Fibroblast of gingiva (primary cell): ENCODE measurements at places on chromosomes 11 and 22.

- DNase-seq: peak; percentile 39
These were observed 10.3 kb downstream of the CD81 start for GRCh38 chr11:2387266-2387987.

DNA sequence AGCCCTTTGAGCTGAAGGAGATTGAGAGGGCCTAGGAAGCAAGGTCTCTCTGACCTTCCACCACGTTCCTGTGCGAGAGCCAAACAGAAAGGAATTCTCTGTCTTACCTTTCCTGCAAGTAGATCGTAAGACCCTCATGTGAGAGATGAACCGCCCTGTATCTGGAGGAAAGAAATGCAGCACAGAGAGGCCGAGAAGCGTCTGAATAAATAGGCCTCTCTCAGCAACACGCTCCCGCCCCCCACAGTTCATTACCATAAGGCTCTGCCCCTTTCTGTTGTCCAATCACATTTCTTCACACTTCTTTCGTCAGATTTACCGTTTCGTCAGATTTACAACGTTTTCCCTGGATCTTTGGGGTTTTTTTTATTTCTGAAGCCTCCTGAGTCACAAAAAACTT lies 90.3 kb downstream of the BLID start:
- DNase-seq: peak; percentile 39

- DNase-seq: peak; percentile 93
These were observed at the start of the genes NLRP14 and ZNF214 for GRCh38 chr11:7020183-7020917. Gene NLRP14 (plus strand): TSS chr11:7020479. CDS start chr11:7038587, 18,108 bp downstream. Gene ZNF214 (minus strand): TSS chr11:7020346. CDS start chr11:7002835, 17,511 bp downstream.

- DNase-seq: no peak
These were observed 4.2 kb downstream of the SHANK2 start for GRCh38 chr11:71248251-71248570.

DNA sequence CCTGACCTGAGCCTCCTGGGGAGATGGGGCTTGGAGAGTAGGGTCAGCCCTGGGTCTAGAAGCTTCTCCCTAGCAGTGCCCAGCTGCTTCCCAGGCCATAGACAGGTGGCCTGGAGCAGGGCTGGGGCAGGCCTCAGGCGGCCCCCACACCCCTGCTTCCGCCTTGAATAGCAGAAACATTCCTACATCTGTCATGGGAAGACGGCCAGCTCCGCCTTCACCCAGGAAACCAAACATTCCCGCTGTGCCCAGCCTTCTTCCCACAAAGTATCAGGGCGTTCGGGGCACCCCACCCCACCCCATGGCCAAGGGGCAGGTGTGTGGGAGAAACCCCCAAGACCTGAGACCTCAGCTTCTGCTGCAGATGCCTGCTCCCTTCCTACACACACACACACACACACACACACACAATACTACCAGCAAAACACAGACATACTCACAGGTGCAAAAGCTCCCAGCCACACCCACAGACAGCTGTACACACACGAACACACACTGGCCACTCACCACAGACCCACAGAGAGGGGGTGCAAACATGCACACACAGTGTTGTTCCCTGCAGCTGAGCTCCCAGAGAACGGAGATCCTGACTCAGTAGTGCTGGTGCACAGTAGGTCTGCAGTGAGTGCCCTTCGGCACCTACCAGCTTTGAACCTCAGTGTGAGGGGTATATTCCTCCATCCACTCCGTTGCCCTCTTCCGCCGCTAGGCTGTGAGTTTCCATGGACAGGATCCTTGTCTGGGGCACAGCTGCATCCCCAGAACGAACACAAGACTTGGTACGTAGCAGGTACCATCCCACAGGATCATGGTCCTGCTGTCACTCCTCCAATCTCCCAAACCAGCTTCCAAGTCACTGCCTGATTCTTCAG lies 37.4 kb downstream of the PDGFB start:
- no peak for DNase-seq

DNA sequence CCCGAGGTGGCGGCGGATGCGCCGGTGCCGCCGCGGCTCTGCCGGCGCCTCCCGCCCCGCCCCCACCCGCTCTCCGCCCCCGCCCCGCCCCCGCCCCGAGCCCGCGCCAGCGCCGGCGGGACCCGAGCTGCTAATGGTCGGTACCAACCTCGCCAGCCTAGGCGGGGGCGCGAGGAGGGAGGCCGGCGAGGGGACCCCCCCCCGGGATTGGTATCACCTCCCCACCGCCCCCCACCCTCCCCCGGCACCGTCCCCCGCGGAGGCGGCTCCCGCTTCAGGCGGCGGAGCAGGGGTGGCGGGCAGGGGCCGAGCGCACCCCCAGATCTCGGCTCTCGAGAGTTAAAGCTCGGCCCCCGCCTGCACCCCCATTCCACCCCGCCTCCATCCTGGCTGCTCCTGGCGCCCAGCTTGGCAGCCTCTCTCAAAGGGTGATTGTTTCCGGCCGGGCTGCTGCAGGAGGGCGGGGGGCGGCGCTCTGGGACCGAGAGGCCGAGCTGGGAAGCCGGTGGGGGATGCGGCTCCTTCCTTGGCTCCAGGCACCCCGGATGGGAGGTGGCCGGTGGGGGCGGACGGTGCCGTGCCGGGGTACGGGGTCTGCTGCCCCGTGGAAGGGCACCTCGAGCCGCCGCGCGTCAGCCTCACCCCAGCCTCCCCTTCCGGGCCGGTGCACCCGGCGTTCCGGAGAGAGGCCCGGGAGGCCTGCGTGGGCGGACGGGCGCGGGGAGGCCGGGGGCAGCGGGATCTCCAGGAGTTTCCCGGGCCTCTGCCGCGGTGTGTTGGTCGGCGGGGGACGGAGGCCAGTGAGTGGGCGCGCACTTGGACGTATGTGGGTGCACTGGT lies at the start of gene B3GAT1:
TSS of gene B3GAT1 (minus strand) at position 40 of the 840 bp plus-strand sequence. CDS start 24,583 bp downstream, outside the sequence.
- no peak for DNase-seq

GRCh38 chr11:76622493-76623094 lies 48.0 kb downstream of the LRRC32 start:
- no peak for DNase-seq

GRCh38 chr11:70496591-70497535 lies 98.5 kb downstream of the CTTN start:
- DNase-seq: no peak

GRCh38 chr11:46237248-46238077 lies 40.0 kb upstream of the CREB3L1 start:
- DNase-seq: peak; percentile 64

- peak; percentile 53 for DNase-seq
These were observed at the start of gene CEND1 for GRCh38 chr11:789943-790342. Gene CEND1 (minus strand): TSS chr11:790090. CDS start chr11:788576, 1,514 bp downstream.

DNA sequence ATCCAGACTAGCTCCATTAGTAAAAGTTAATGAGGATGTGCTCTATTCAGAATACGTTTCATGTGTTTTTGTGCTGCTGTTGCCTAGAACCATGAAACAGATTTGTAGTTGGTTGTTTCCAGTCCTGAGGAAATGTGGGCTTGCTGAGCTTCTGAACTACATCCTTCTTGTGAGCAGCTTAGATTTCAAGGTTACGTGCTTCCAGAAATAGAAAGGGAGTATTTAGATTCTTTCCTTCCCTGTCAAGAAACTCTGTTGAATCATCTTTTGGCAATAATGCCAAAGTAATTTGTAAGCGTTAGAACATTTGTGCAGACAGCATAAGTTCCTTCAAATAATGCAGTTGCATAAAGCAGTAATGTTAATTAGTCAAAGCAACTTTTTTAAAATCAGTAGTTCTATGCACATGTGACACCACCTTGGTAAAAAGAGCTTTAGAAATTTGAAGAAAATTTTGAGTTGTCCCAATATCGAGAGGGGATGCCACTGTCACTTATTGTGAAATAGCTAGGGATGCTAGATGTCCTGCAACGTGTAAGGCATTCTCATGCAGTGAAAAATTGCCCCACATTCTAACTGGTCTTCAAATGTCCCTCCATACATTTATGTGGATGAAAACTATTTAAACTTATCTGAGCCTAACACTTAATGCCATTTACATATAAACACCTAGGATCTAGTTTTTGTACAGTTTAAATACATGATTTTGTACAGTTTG lies 169.6 kb downstream of the ETS1 start:
- peak; percentile 92 for DNase-seq

DNA sequence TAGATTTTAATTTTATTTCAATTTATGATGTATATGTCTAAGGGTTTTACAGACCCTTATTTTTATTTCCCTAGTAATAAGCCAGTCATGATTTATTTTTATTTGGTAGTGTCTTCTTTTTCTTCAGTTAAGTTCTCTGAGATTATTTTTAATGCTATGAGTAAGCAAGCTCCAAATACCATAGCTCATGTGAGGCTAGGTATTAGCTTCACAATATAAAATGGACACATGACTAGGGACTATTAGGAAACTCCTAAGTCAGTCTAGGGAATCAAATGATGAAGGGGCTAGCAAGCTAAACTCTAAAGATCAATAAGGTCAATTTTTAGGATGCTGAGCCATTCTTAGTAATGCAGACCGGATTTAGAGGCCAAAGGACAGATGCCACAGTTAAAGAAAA lies 45.9 kb downstream of the CKAP5 start:
- no peak for DNase-seq

DNA sequence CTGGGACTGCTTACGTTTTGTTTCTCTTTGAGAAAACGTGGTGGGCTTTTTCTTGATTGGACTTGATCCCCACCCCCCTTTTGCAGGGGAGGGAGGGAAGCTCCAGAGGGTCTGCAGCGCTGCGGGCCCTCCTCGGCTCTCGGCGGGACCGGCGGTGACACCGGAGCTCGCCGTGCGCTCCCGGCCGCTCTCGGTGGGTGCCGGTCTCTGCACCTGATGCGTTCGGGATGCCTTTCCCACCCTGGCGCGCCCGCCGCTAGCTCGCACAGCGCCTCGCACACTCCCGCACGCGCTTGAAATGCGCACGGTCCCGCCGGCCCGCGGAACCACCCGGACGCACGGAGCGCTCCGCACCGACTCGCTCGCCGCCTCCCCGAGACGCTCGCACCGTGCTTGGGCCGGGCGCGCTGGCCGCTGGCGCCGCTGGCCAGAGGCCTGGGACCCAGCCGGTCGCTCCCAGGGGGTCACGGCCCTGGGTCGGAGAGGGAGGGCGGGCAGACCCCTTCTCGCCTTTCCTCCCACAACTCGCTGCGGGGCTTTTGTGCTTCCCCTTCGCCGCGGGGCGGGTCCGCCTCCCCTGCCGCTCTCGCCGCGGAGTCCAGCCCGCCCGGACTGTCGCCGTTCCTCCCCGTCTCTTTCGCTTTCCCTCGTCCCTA lies 1.0 kb downstream of the ZBTB16 start:
- no peak for DNase-seq

DNA sequence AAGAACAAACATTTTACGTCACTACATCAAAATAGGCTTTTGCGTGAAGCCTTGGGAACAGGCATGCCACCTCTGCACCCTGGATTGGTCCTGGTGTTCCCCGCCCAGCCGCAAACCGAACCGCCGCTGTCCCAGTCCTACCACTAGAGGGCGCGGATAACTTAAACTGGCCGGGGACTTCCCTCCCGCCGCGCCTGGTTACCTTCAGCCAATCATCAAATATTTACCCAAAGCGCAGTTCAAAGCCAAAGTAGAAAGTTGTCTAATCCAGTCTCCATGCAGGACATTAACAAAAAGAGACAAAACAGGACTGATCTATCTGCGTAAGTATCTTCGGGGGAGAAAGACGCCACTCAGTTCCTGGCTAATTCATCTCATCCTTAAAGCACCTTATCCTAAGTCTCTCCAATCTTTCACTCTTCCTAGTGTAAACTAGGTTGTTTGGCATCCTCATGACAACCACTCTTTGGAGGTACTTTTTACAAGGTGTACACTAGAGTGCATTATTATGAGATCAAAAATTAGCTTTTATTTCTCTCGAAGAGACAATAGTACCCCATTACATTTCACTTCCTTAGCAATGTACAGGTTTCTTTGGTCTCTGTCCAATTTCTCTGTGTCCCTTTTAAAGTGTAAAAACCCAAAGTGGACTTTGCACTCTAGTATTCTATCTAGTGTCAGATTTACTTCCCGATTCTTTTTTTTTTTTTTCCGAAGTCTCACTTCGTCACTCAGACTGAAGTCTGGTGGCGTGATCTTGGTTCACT lies 3.9 kb upstream of the CRY2 start:
- peak; percentile 86 for DNase-seq

- no peak for DNase-seq
These were observed 53.8 kb upstream of the CAPRIN1 start for GRCh38 chr11:33997584-33998251.

DNA sequence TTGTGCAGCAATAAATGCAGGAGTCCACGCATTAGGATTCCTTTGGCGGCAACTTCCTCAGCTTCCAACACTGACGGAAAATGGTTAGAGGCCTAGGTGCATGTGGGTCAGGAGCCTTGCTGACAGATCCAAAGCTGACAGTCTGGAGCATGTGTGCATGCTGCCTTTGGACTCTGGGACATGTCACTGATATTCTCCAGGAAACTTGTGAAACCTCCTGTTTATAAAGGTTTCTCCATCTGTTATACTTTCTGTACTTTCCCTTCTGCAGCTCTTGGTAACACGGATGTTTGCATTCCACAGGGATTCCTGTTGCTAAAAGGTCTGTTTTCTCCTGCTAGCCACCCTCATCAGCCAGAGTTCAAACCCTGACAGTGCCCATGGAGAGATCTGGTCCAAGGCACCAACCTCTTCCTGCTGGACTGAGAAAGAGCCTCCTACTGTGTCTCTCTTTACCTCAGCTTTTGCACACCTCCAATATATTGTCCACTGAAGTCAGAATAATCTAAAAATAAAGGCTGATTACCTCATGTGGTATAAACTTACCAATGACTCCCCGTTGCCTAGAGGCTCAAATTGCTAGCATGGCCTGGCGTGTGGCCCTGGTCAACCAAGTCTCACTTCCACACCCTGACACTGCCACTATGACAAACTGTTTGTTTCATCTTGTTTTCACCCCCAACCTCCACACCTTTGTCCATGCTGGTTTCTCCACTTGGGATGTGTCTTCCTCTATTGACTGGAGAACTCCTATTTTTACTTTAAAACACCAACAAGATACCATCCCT lies 31.1 kb upstream of the LYVE1 start:
- DNase-seq: peak; percentile 45

DNA sequence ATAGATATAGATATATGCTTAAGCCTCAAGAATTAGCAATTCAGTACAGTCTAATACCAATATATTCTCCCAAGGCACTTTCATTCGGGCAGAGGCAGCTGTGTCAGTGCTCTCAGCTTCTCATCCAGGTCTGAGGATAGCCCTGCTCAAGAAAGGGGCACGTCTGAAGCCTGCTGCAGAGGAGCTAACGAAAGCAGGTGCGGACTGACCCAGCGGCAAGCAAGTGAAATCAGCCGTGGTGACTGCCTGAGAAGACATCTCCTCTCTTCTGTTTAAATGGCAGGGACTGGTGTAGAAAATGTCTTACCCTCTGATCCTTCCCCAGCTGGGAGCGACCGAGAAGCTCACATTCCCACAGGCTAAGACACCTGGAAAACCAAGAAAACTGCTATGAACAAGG lies 468.6 kb downstream of the BRD1 start:
- DNase-seq: no peak

DNA sequence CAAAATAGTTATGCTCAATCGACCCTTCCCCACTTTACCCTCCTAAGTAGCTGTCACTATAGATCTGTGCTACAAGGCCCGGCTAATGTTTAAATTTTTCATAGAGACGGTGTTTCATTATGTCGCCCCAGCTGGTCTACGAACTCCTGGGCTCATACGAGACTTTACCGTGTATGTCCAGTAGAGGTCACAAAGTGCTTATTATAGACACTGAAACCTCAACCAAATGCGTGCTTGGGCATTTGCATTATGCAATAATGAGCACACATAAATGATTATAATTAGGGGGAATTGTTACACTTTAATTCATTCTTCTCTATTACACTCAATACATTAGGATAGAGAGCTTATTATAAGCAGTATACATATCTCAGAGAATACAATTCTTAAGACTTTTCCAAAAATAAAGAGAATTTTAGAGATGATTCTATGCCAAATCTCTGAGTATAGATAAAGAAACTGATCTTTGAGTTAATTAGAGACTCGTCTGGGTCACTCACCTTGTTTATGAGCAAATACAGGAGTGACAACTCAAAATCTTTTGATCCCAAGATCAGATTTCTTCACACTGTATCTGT lies 12.5 kb upstream of the MRPL16 start:
- DNase-seq: peak; percentile 52

GRCh38 chr11:26018336-26018735 lies 313.6 kb upstream of the ANO3 start:
- no peak for DNase-seq
